ENCODE measurements at places on chromosomes 5 and 9. TPM values are rescaled to one million over a fixed set of nuclear protein-coding genes. Genes with fewer than 3 reads are reported as not detected.

The PCA3 gene
- total RNA-seq, result not detected

The GPR21 gene
- total RNA-seq, result 1.3 TPM

The GM2A gene
- 19.4 TPM for total RNA-seq

The NTRK2 gene
- total RNA-seq, result 0.41 TPM

The PDE8B gene
- total RNA-seq, result 0.07 TPM

The ANKRD34B gene
- total RNA-seq, result not detected

The MAMDC2 gene
- not detected for total RNA-seq
